ENCODE measurements at places on chromosomes 1 and 21. TPM values are rescaled to one million over a fixed set of nuclear protein-coding genes. Genes with fewer than 3 reads are reported as not detected.

The SCAMP3 gene
- 136 TPM for total RNA-seq

The RGL1 gene
- 5.6 TPM for total RNA-seq

The PTGFR gene
- 11.0 TPM for total RNA-seq

The NOS1AP gene
- 2.4 TPM for total RNA-seq

The KCNE1 gene
- total RNA-seq = not detected

The OR6Y1 gene
- total RNA-seq = not detected

The CHD5 gene
- total RNA-seq = 0.98 TPM

The CHIA gene
- not detected for total RNA-seq

The PROK1 gene
- not detected for total RNA-seq

The HPDL gene
- not detected for total RNA-seq

GRCh38 chr1:27451343-27451742 is 38.6 kb downstream of the WASF2 start:
- no peak for DNase-seq

DNA sequence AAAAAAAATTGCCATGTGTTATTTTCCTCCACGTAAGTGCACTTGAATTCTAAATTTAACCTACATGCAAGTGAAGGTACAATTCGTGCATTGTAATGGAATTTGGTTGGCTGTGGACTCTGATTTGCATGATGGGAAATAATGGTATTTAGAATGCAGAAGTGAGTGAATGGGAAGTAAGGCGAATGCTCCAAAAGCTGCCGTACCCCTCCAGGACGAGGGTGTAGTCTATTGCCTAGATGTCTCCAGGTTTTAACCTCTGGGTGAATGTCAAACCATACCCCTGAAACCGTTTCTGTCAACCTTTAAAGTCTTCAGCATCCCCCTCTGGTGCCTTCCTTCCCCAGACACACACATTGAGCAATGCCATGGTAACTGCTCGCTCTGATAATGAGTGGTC is 44.5 kb downstream of the KIAA0040 start:
- DNase-seq = no peak

- DNase-seq = no peak
These were observed 5.9 kb upstream of the SLC6A17 start for GRCh38 chr1:110144366-110144765.

DNA sequence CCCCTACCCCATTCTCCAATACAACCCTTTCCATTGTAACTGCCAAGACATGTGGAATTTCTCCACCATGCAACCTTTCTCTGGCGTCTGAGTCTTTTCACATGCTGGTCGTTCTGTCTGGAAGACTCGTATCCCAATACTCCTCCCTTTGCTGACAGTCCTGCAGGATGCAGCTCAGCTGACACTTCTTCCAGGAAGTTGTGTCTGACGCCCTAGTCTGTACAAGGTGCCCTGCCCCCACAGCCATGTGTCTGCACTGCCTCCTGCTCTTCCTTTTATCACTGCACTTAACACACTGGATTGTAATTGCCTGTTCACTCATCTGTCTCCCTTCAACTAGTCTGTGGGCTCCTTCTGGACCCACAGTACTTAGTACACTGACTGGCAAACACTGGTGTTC is 188.0 kb downstream of the LMX1A start:
- DNase-seq = no peak

DNA sequence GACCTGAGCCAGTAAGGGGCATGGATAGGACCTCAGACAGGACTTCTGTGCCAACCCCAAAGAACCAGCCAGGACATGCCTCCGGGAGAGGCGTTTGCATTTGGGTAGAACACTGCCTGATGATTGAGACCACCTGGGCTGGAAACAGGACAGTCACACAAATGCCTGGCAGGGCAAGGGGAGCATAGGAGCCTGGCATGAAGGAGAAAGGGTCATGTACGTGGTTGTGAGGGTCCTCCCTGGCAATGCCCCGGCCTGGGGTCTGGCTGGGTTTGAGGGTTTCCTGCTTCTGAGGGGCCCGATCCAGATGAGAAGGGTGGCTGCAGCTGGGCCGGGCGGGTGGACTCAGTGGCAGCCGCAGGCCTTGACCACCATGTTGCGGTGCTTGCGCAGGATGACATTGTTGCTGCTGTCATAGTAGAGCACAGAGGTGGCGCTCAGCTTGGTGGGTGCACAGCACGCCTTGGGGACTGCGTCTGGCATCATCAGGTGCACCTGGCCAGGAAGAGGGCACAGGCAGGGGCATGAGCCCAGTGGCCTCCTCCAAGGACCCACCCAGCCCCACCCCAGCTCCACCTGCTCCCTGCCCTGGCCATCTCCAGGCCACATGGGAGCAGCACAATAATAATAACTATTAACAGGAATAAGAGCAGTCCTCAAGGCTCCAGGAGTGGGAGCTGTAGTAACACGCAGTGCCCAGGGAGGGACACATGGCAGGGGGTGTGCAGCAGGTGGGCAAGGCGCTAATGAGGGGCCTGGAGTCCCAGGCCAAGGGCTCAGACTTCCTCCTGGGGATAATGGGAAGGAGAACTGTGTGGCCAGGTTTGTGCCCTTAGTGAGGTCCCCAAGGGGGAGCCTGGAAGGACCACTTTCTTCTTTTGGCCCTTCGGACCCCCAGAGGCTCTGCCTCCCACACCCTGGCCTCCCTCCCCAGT is 10.8 kb downstream of the OXCT2 start:
- DNase-seq = no peak

GRCh38 chr1:174794861-174795260 is 204.9 kb upstream of the CACYBP start:
- no peak for DNase-seq

GRCh38 chr1:87495147-87495546 is 166.5 kb downstream of the LMO4 start:
- no peak for DNase-seq

GRCh38 chr1:43978551-43979260 is at the start of gene B4GALT2:
Gene B4GALT2, plus strand, starts transcription at chr1:43979210. Its CDS starts 1,951 bp downstream, at chr1:43981161.
- no peak for DNase-seq

GRCh38 chr1:235861857-235862256 is 4.8 kb downstream of the LYST start:
- DNase-seq = no peak

DNA sequence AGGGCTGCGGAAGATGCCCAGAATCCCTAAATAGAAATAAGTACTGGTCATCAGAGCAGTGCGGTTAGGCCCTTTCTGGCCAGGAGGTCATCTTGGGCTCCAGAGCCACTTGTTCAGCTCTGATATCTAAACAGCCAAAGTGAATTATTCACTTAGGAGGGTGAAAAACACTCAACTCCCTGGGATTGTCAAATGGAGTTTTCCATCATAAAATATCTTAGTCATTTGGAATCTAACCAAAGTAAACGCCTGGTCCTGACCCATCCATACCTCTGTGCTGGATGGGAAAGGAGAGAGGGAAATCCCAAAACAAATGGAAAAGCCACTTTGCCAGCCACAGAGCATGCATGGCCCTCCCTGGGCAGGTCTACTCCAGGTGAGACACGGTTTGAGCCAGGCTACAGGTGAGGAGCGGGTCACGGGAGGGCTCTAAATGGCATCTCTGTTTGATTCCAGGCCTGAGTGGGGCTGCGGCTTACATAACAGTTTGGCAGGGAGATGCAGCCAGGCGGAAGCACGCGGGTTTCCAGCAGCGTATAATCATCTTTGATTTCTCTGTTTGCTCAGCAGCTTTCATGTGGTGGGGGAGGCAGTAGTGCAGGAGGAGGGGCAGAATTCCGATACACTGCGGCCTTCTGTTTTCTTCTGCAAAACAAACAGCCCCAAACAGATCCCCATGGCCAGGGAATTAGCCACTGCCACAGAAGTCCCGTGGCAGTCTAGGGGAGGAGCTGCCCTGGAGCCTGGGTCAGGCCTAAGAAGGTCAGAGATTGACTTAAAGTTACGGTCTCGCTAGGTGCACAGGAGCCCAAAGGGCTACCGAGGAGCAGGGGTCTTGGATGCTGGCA is 59.1 kb upstream of the ZNF648 start:
- peak; percentile 89 for DNase-seq

- no peak for DNase-seq
These were observed 194.6 kb upstream of the RRP15 start for GRCh38 chr1:218090459-218090858.

DNA sequence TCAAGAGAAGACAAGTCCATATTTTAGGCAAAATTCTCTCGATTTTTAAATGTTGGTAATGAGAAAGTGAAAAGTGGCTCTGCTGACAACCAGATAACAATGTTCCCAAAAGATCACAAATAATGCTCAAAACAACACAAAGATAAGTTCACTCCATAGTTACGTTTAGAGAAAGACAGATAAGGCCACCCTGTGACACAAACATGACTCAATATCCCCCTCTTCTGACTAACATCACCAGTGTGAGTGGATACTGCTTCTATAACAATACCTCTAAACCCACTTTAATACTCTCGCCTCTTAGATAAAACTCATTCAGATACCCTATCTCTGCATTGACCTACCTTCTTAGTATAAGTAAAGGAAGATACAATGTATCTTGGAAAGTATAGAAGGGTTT is 51.2 kb upstream of the RGS7 start:
- peak; percentile 72 for DNase-seq

DNA sequence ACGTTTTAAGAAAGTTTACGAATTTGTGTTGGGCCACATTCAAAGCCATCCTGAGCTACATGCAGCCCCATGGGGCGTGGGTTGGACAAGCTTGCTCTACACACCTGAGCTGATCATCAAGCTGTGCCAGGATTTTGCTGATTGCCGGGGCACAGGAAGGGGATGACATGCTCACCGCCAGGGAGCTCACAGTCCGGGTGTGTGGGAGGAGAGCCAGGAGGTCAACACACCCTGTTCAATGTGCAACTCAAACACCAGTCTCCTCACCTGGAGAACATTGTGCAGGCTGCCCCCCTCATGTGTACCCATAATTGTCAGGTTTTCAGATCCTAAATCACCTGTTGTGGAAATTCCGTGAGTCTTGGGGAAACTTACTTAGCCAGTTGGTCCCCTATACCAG is 969 bp downstream of the CYP4A11 start:
- no peak for DNase-seq

DNA sequence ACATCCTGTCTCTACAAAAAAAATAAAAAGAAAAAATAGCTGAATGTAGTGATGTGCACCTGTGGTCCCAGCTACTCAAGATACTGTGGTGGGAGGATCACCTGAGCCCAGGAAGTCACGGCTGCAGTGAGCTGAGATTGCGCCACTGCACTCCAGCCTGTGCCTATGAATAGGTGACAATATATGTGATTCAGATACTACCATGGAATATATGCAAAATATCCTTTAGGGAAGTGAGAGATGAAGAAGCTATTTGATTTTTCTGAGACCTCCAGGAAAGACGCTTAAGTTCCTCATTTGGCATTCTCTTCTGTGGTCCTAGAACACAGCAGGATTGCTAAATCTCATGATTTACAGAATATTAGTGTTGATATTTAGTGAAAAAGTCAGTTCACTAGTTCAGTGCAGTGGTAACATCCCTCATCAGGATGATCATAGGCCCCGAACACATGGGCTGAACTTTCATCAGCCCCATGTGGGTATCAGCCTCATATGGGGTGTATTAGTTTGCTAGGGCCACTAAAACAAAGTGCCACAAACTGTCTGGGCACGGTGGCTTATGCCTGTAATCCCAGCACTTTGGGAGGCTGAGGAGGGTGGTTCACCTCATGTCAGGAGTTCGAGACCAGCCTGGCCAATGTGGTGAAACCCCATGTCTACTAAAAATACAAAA is 6.0 kb upstream of the VASH2 start:
- no peak for DNase-seq

DNA sequence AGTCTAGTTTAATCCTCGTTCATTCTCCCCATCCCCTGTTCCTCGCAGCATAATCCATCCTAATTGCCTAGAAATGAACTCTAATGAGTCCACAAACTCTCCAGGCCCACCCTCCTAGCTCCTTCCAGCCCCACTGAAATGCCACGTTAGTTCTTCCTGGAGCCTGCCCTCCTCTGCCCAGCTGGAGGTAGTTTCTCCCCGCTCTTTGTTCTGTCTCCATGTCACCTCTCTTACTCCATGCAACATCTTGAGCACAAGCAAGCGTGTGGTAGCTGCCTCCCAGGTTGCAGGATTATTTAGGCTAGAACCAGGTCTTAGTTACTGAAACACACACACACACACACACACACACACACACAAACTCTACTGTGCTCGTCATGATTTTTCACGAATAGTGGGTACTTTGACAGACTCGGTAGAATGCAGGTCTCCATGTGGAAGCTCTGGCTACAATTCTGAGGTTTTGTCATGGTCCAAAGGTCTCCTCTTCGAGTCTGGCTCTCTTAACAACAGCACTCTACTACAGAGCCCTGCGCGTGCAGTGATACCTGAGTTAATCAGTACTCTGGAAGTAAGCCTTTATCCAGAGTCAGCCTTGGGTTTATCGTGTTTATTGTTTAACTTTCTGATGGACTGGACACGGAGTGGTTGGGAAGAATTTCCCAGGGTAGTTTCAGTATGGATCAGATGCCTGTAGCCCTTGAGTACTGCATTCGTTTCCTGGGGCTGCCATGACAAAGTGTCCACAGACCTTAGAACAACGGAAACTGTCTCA is 27.5 kb downstream of the HUNK start:
- DNase-seq = no peak

GRCh38 chr1:64755361-64755760 is 10.5 kb downstream of the RAVER2 start:
- no peak for DNase-seq

- DNase-seq = no peak
These were observed 10.9 kb upstream of the RWDD3 start for GRCh38 chr1:95223110-95223509.

DNA sequence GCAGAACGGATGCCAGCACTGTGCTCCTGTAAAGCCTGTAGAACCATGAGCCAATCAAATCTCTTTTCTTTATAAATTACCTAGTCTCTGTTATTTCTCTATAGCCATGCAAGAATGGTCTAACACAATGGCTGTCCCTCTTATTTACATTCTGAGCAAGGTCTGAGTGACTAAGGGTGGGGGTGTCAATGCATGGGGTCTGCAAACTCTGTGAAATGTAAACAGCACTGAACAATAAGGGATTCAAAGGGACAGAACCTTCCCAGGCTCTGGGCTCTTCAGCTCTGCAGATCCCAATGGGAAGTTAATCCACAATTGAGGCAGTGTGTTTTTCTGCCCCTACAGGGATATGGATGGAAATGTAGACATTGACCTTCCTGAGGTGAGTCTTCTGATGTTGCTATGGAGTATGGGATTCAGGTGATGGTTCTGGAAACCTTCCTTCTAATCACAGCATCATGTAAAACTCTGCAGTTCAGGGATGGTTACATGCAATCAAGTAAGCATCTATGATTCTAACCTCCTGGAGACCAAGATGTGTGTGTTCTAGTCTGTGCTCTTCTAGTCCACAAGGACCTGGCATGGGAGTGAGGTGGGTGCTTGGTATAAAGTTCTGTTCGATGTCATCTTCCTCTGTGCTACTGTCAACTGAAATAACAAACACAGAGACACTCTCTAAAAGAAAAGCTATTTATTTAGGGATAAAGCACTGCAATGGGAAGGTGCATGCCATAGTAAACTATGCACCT is 38.6 kb downstream of the CAPN9 start:
- DNase-seq = no peak

GRCh38 chr1:47708658-47709018 is 270.8 kb downstream of the FOXD2 start:
- DNase-seq = no peak

- no peak for DNase-seq
These were observed 186.5 kb downstream of the ROR1 start for GRCh38 chr1:63960326-63960725.
